KBM-7 (cell line): ENCODE measurements at places on chromosomes 12 and 14.

DNA sequence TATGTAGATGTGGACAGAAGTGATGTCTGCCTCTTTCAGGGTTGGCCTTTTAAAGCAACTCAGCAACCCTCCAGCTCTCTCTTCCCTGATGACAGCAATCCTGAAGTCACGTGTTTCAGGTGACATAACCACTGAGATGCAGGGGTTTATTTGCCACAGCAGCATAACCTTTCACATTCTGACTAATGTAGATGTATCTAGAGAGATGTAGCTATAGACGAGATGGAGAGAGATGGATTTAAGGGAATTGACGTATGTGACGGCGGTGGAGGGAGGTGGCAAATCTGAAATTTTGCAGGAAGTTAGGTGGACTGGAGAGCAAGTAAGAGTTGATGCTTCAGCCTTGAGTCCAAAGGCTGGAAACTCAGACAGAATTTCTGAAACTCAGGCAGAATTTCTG, 126.0 kb downstream of the ZFP36L1 start:
- no peak for DNase-seq

- DNase-seq: peak; percentile 47
Observed at GRCh38 chr12:98227162-98227561, 288.2 kb upstream of the TMPO start.

GRCh38 chr12:106602076-106602475, 19.3 kb downstream of the RFX4 start:
- DNase-seq: no peak

- DNase-seq: peak; percentile 60
Observed at GRCh38 chr14:91482263-91483013, 27.7 kb downstream of the PPP4R3A start.

DNA sequence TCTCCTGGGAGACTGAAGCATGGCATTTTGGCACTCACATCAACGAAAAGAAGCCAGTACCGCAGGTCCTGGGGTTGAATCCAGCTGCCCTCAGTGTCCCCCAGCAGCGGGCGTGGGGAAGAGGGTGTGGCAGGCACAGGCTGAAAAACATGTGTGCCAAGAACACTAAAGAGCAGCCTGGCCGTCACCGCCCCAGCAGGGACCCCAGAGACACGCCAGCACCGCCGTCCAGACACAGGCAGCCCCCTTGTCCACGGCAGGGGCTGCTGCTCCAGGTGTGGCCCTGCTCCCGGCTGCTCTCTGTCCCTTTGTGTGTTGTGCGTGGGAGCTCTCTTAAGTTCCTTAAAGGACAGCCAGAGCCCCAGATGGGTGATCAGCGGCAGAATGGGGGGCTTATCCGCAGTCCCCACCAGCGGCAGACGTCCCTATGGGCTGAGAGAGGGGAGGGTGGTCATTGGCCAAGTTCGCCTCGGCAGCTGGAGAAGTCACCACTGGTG, 556 bp downstream of the PHETA1 start:
- peak; percentile 27 for DNase-seq

GRCh38 chr12:132597333-132598316, 12.8 kb downstream of the LRCOL1 start:
- DNase-seq: no peak

DNA sequence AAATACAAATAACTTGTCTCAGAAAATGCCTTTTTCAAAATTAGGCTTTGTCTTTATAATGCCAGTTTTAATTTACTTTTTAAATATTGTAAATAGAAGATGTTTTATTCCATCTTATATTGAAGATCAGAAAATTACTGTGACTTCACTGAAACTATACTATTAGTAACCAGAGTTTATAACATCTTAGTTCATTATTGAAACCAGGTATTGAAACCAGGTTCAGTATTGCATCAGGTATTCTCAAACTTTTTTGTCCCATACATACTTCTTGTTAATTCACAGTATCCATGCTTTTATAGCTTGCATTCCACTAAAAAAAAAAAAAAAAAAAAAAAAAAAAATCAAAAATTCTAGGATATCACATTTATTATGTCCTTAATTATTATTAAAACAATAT, 227.5 kb downstream of the GXYLT1 start:
- no peak for DNase-seq

GRCh38 chr12:18578191-18578590, 159.6 kb downstream of the PLCZ1 start:
- DNase-seq: no peak

DNA sequence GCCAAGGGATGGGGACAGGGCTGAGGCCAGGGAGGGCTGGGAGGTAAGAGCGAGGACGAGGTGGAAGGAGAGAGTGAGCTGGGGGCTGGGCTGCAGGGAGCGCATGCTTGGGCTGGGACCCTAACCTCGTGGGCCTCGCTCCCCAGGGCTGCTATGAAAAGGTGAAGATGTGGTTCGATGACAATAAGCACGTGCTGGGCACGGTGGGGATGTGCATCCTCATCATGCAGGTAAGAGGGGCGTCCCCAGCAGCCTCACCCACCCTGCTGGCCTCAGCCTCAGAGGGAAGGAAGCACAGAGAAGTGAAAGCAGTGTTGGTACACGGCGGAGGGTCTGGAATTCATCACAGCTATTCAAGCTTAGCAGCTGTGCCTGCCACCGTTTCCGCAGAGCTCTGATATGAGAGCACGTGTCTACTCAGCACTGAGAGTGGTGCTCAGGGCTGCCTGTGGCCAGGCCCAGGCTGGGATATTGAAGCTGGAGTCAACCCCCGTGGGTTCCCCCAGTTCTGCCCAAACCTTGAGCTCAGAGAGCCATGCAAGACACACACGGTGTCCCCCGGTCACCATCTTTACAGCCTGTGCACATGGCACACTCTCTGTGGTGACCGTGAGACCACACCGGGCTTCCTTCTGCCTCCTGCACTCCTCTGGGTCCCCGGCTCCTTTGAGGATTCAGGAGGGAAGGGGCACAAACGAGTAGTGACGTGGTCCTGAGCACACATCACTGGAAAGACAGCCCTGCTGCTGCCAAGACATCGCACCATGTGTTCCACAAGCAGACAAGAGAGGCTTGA, 204.6 kb downstream of the TSPAN9 start:
- DNase-seq: no peak

DNA sequence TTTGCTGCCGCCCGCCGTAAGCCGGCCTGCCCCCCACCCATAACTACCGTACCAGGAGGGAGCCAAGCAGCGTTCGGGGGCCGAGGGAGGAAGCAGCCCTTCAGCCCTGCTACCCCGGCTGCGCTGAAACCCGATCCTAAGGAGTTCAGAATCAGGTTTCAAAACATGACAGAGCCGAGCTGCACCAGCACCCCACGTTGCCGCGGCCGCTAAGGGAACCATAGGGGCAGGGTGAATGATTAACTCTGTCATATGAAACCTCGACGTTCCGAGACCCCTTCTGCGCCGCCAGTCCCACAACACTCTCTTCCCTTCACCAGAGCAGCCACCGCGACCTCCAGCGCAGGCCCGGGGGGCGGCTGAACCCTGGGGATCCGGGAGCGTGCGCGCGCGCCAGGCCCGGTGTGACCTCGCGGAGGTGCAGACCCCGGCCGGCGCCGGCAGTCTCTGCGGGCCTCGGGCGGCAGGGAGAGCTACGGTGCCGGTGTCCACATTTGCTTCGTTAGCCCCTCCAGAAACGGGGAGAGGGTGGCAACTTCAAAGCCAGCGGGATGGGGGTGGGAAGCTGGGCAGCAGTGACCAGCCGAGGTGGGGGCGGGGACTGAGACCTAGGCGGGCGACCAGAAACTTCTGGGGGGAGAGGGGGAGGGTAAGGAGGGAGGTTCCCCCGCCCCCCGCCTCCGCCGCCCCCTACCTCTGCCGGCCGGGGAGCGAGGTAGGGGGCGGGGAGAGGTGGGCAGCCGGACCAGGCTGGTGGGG, 1.6 kb downstream of the SIX4 start:
- peak; percentile 53 for DNase-seq

DNA sequence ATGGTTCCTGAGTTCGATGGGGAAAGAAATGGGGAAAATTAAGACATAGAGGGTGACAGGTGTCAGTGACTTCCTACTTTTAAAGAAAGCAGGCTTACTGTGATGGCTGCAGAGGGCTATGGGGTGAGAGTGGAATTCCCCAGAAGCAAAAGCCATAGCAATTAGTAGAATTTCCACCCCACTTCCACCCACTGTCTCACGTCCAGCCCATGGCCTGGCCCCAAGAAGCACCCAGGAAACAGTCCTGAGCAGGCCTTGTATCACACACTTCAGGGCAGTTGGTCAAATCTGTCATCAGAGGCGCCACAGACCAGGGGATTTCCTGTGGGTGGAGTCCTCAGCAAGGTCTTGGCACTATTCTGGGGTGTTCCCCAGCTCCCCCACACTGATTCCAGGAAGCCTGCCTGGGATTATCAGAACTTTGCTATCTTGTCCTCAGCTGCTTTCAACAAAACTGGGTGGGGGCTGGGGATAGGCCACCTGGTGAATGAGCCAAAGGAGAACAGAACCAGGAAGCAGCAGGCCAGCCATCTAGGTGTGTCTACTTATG, 120.1 kb upstream of the CCND2 start:
- DNase-seq: peak; percentile 71

- no peak for DNase-seq
Observed at GRCh38 chr12:59059088-59059935, 139.0 kb upstream of the LRIG3 start.

- DNase-seq: no peak
Observed at GRCh38 chr14:61747342-61747741, 14.9 kb upstream of the SNAPC1 start.

DNA sequence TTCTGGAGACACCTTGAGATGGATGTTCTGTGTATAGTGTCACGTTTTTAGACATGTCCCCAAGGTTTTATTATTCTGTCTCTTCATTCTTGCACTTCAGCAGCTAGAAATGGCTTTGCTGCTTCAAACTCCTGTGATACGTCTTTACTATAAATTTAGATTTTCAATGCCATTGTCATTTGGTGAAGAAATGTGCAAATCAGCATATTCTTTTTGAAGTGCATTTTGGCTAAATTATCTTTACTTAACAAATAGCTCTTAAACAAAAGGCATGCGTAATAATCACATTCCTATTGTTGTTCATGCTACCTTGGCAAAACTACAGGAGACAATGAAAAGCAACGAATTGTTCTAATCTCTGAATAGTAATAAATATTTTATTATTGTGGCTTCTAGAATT, 502.9 kb upstream of the SYT1 start:
- DNase-seq: no peak

DNA sequence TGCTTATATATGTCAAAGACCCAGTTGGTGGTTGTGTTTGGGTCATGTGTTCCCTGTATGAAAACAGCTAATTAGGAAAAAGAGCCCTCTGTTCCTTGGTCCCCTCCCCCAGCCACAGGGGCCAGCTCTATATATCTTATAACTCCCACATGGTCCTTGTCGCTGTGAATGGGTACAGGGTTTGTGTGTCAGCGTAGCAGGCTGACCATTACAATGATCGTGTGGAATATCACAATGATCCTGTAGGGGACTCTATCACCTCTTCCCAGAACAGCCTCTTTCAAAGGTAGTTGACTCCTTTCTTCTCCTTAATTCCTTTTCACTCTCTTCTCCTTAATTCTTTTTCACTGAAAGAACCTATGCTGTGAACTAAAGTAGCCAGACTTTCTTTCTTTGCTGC, 51.6 kb upstream of the RIC8B start:
- DNase-seq: no peak

- DNase-seq: no peak
Observed at GRCh38 chr12:104459368-104459909, 2.7 kb downstream of the CHST11 start.

- DNase-seq: no peak
Observed at GRCh38 chr14:103008126-103008525, 49.2 kb downstream of the CDC42BPB start.

- DNase-seq: no peak
Observed at GRCh38 chr12:103620395-103620794, 33.3 kb downstream of the STAB2 start.
